ENCODE measurements at places on chromosomes 1 and 21.

DNA sequence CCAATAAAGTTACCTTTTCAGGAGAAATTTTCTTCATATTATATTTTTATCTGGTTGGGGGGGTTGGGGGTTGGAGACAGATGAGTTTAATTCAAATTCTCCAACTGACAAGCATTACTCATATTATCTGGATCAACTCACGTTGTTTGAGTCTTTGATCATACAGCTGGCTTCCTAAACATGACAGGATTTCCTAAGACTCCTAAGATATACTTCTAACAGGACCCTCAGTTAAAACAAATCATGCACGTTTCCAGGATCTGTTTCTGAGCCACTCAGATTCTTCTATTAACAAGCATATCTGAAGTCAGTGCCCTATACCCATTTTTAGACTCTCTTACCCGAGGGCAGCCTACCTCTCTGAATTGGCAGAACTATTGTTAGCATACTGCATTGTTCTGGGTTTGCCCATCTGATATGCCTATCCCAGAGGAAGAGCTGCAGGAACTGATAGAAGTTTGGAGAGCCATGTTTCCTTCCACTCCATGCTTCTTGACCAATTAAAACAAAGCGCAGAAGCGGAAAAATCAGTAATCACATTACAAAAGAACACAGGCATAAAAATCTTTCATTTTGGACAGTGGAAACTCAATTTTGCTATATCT, 653.9 kb downstream of the LTN1 start:
- DNase-seq: no peak

- no peak for DNase-seq
Observed at GRCh38 chr1:197319631-197320030, 51.6 kb downstream of the CRB1 start.

- no peak for DNase-seq
Observed at GRCh38 chr1:57384901-57385300, 39.0 kb downstream of the DAB1 start.

- no peak for DNase-seq
Observed at GRCh38 chr1:165773324-165773965, 4.8 kb upstream of the TMCO1 start.

DNA sequence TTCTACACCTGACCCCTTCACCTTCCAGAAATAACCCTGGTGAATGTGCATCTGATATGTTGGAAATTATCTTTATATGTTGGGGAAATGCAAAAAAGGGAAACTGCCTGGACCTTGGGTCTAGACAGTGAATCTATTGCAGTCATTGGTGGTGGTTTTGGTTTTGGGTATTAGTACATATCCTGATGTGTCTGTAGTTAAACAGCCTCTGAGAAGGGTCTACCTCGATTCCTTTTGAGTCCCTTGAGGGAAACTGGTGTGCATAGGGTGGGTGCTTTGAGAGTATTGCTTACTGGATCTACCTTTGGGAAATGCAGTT, 127.3 kb upstream of the KIAA0040 start:
- DNase-seq: no peak

DNA sequence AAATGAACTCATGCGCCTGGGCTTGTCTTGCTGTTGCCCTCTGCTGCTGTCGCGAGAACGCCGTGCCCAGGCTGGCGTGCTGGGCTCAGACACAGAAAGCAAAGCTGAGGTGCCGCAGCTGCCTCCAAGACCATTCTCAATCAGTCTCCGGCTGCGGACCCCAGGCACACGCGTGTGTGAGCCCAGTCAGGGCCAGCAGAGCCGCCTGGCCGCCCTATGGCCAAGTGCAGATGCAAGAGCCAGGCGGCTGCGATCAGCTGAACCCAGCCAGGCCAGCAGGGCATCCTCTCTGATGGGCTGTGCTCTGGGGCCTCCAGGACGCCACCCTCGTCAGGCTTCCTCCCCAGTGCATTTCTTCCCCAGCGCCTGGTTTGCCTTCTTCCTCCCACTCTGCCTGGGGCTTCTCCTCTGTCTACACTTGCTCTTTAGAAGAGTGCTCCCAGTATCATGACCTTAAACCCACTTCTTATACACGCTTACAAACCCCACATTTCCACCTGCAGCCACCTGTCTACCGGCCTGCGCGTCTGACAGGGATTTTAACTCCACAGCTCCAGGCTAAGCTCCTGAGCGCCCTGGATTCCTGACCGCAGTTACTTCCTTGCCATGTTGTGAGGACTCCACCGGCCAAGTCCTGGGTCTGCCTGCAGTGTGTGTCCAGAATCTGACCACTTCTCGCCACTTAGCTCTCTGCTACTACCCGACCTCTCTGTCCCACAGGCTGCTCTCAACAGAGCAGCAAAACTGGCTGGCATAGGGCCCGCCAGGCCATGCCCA, 21.7 kb upstream of the LRRC47 start:
- DNase-seq: no peak

- DNase-seq: no peak
Observed at GRCh38 chr1:245901565-245901964, 605.5 kb downstream of the SMYD3 start.

GRCh38 chr1:25971066-25971810, 26.6 kb downstream of the PAFAH2 start:
- DNase-seq: no peak

Data from globus pallidus (tissue), 1 donor.